ENCODE measurements at places on chromosomes 3 and 15. TPM values are rescaled to one million over a fixed set of nuclear protein-coding genes. Genes with fewer than 3 reads are reported as not detected.

TM4SF18 gene
- not detected for total RNA-seq

LRTM1 gene
- total RNA-seq = 0.29 TPM

DNA sequence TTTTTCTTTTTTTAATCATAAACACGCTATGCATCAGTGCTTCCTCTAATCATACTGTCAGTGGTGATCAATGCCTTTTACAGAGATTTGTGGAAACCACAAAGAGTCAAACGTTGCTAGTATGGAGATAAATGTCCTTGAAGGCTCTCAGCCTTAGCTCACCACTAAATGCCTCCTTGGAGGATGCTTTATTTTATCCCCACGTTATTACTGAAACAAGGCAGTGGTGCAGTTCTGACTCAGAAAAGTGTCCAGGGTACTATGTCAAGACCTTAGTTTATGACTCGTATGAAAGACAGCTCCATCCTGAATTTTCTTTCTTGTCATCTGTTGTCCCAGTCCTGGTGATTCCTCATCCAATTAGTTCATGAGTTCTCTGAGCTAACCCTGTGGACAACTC is 1146.7 kb downstream of the IGSF11 start:
- no peak overlapping the region for H3K4me3 ChIP-seq
- H3K36me3 ChIP-seq = no peaks in the 10 kb centered on the region
- peaks cover 13% of the 10 kb centered on the region for H3K27me3 ChIP-seq
- DNase-seq = no peak
- no peak overlapping the region for H3K27ac ChIP-seq
- peaks cover 11% of the 10 kb centered on the region for H3K4me1 ChIP-seq

DNA sequence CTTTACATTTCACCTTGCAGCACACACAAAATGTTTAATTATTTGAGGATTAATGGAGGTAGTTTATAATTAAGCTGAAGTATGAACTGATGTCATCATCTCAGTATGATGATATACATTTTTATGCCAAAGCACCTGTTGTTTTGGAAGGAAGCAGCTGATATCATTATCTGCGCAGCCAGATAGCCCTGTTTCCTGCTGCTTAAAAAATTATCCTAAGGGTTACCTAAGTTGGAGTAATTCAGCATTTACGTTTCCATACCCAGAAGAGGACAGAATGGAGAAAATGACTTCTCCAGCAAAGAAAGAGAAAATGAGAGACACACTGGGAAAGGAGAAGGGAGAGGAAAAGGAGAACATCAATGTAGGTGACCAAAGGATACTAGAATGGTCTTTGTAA is 370.3 kb upstream of the PLSCR5 start:
- no peak for DNase-seq
- H3K4me3 ChIP-seq = no peak overlapping the region
- H3K36me3 ChIP-seq = no peaks in the 10 kb centered on the region
- no peaks in the 10 kb centered on the region for H3K27me3 ChIP-seq
- no peak overlapping the region for H3K27ac ChIP-seq

DNA sequence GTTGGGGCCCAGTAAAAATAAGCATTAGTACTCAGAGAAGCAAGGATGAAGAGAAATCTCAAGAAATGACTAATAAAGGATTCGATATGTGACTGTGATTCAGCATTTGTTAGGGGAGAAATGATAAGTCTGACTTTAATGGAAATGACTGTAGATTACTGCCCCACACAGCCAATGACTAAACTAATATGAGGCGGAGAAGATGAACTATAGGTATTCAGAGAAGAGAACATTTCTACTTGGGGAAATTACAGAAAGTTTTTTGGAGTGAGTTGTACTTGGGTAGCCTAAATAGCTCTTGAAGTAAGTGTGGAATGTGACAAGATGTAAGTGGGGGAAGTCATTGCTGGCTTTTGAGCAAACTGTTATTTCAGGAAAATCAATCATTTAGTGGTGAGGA is 380.0 kb downstream of the PDCD6IP start:
- H3K27ac ChIP-seq = no peak overlapping the region
- no peak for DNase-seq
- peaks cover under 1% of the 10 kb centered on the region for H3K27me3 ChIP-seq

DNA sequence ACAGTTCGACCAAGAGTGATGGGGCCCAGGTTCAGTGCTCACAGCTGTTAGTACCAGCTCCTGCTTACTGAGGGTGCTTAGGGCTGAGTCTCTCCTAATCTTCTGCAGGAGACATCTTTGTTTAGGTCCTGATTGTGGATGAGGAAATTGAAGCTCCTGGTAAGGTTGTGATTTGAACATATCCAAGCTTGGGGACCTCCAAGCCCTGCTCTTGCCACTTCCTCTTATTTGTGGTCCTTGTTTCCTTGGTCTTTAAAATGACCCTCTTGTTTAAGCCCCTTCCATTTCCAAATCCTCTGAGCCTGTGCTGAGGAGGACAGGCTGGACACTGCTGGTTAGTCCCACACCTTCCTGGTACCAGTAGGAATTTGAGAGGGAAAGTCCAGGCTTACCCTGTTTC is 87.0 kb downstream of the EEFSEC start:
- no peak overlapping the region for H3K4me3 ChIP-seq
- no peak overlapping the region for H3K27ac ChIP-seq
- H3K36me3 ChIP-seq = peaks cover 5% of the 10 kb centered on the region
- no peaks in the 10 kb centered on the region for H3K27me3 ChIP-seq
- DNase-seq = no peak
- H3K4me1 ChIP-seq = peaks cover 43% of the 10 kb centered on the region

DNA sequence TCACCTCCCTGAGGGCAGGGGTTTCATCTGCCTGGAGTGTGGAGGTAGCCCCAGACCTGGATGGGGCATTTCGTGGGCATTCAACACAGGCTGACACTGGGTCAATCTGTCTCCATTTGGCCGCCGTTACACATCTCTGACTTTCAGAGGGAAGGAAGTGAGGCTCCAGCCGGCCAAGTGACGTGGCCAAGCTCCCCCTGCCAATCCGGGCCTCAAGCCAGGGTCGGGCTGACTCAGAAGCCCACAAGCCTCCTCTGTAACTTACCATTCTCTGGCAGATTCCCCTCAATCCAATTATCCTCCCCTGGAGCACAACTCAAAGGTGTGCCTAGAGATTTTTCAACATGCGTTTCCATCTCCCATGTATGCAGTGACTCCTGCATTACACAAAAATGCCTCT is 227.6 kb downstream of the KLF13 start:
- no peak for DNase-seq
- H3K27ac ChIP-seq = no peak overlapping the region
- no peaks in the 10 kb centered on the region for H3K4me1 ChIP-seq
- H3K36me3 ChIP-seq = no peaks in the 10 kb centered on the region
- no peak overlapping the region for H3K4me3 ChIP-seq

GRCh38 chr3:120909602-120909878 is 1.5 kb downstream of the STXBP5L start:
- H3K4me1 ChIP-seq = peaks cover 16% of the 10 kb centered on the region
- H3K4me3 ChIP-seq = peak overlapping the region; percentile 84
- no peaks in the 10 kb centered on the region for H3K36me3 ChIP-seq

GRCh38 chr3:97793420-97794019 is 28.3 kb upstream of the CRYBG3 start:
- no peaks in the 10 kb centered on the region for H3K27me3 ChIP-seq
- H3K4me3 ChIP-seq = no peak overlapping the region
- H3K36me3 ChIP-seq = no peaks in the 10 kb centered on the region
- H3K27ac ChIP-seq = no peak overlapping the region

PPP1R14D gene
- 0.70 TPM for total RNA-seq

CRABP1 gene
- total RNA-seq = 20.5 TPM

GRCh38 chr3:178147001-178147400 is 389.2 kb upstream of the KCNMB2 start:
- no peak for DNase-seq
- H3K27ac ChIP-seq = no peak overlapping the region
- H3K27me3 ChIP-seq = no peaks in the 10 kb centered on the region
- peaks cover 15% of the 10 kb centered on the region for H3K4me1 ChIP-seq
- no peak overlapping the region for H3K4me3 ChIP-seq

MUSTN1 gene
- total RNA-seq = 1.8 TPM

GRCh38 chr3:143207338-143207961 is 87.9 kb downstream of the CHST2 start:
- H3K36me3 ChIP-seq = no peaks in the 10 kb centered on the region
- H3K27me3 ChIP-seq = peaks cover 2% of the 10 kb centered on the region
- no peak for DNase-seq
- H3K4me1 ChIP-seq = peaks cover 21% of the 10 kb centered on the region
- H3K27ac ChIP-seq = peak overlapping the region; percentile 29
- H3K4me3 ChIP-seq = no peak overlapping the region

GRAMD2A gene
- 6.0 TPM for total RNA-seq

- DNase-seq = no peak
- peaks cover 13% of the 10 kb centered on the region for H3K36me3 ChIP-seq
- H3K4me3 ChIP-seq = no peak overlapping the region
- no peak overlapping the region for H3K27ac ChIP-seq
- no peaks in the 10 kb centered on the region for H3K27me3 ChIP-seq
These were observed 6.3 kb downstream of the GORASP1 start for GRCh38 chr3:39101022-39101689.

ZNF621 gene
- 23.3 TPM for total RNA-seq
